ENCODE measurements at places on chromosomes 7 and 10.

DNA sequence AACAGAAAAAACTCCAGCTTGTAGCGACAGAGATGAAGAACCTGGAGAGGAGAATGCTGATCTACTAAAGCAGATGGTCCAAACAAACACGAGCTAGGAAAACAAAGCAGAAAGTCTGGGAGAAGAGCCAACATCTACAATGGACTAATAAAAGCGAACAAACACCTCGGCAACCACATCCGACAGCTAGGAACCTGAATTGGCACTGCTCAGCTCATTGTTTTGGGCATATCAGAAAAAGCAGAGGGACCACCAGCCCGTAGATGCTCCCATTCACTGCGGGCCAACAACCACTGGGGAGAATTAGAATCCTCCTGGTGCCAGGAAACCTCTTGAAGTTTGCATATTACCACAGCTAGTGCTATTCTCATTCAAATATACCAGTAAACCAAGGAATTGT lies 204.7 kb downstream of the NXPH1 start:
- DNase-seq: no peak

- DNase-seq: no peak
Measured at GRCh38 chr7:48182718-48183369, 11.6 kb downstream of the ABCA13 start.

DNA sequence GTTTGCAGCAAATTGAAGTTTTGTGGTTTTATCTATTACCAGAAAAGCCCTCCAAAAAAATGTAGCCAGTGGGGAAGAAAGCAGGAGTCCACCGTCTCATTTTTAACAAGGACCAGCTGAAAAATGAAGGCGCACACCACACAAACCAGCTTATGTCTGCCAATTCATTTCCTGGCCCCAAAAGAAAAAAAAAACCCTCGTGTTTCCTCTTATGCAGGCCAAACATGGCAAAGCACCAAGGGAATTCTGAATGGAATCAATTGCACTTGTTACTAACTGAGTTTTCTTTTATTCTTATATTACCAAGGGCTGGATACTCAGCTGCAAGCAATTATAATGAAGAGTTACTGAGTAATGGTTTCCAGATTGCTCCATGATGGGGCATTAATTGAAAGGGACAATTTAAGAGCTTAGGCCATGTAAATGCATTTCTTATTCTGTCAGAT lies 428.3 kb upstream of the NPVF start:
- DNase-seq: no peak

DNA sequence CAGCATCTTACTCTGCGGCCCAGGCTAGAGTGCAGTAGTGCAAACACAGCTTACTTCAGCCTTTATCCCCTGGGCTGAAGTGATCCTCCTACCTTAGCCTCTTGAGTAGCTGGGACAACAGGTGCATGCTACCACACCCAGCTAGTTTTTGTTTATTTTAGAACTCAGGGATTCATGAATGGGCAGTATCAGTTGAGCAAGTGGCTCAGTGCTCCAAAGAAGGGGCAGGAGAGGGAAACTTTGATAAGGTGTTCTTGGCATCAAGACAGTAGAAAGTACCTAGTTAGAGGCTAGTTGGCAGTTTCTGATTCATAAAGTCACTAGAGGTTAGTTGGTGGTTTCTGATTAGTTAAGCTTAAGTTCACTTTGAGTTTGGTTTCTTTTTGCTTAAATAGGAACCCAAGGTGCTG lies 18.4 kb downstream of the TRIM24 start:
- DNase-seq: peak; percentile 4

DNA sequence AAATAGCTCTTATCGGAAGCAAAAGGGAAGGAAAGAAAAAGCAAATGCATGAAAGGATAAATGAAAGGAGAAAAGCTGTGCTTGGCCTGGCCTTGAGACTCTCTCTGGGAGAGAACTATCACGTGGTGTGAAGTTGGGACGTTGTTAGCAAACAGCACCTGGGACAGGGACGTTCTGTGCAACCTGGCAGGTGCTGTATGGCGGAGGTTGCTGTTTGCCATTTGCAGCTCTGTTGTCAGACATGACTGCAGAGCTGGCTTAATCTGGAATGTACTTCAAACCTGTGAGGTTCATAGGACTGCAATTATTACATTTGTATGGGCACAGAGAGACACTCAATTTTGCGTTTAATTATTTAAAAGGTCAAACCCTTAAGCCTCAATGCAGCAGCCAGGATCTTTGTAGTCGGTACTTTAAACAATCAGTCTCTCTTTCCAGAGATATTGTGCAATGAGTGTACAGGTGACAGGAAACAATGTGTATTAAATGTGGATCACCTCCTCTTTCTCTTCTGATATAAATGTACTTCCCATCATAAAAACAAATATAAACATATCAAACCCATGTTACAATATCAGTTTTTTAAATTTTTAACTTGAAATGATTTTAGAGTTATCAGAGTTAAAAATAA lies 800.5 kb upstream of the KCND2 start:
- DNase-seq: no peak

GRCh38 chr7:73626814-73627213 lies 2.5 kb upstream of the MLXIPL start:
- no peak for DNase-seq

DNA sequence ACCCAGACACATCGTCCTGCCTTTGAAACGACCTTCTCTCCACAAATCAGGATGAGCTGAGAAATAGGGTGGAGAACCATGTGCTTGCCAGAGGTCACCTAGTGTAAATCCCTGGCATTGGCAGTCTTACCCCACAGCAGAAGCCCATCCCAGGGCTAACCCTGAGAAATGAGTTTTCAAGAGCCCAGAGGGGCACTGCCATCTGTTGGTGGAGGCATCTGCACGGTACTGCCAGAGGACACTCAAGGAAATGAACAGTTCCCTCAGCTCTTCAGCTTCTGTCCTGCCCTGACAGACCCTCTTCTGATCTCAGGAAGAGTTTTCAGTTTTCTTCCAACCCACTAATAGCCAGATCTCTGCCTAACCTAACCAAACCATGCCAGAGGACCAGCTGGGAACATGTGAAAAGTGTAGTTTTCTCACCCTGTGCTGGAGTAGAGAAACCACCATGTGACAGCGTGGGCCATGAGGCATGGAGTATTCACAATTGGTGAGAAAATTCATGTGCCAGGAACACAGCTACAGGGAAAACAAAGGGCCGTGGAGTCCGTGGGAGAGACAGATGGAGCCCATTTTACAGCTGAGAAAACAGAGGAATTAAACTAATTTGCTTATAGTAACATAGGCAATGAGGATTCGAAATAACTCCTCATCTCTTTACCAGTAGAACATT lies 37.7 kb upstream of the ITPRID1 start:
- no peak for DNase-seq

DNA sequence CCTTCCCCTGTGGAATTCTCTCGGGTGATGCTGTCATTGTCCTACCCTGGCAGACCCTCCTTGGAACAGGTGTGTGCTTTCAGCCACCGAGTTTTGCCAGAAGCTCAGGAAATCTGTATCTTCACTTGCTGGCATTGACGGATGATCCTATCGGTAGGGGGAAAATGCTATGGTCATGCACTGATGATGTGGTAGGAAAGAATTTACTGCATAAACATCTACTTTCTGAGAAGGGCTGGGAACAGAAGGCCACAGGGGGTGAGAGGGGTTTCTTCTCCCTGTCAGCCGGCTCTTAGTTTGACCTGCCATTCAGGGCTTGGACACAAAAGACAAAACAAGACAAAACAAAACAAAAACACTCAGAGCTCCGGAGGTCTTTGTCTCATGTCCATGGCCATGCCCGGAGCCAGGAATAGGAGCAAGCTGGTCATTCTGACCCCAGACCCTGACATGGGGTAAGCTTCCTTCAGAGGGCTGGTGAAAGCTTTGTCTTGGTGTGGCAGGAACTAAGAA lies 43.6 kb upstream of the CARD11 start:
- no peak for DNase-seq

GRCh38 chr10:8331387-8331786 lies 276.9 kb downstream of the GATA3 start:
- DNase-seq: no peak

- no peak for DNase-seq
Measured at GRCh38 chr7:82542665-82543064, 99.1 kb upstream of the CACNA2D1 start.

- DNase-seq: no peak
Measured at GRCh38 chr7:108203537-108203936, 73.4 kb upstream of the LAMB4 start.

DNA sequence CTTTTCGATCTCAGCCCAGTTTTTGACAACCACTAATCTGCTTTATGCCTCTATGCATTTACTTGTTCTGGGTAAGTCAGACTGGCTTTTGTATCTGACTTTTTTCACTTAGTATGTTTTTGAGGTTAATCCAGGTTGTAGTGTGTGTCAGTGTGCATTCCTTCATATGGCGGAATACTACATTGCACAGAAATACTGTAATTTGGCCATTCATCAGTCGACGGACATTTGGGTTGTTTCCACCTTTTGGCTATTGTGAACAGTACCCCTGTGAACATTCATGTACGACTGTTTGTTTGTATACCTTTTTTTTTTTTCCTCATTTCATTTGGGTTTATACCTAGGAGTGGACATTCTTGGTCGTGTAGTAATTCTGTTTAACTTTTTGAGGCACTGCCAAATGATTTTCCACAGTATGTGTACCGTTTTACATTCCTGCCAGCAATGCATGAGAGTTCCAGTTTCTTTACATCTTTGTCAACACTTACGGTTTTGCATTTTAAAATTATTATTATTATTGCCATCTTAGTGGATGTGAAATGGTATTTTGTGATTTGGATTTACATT lies 57.4 kb downstream of the MKLN1 start:
- no peak for DNase-seq

- no peak for DNase-seq
Measured at GRCh38 chr7:30660331-30661255, 21.7 kb downstream of the CRHR2 start.

- DNase-seq: no peak
Measured at GRCh38 chr7:4725850-4726450, 43.9 kb downstream of the FOXK1 start.

- no peak for DNase-seq
Measured at GRCh38 chr7:138900035-138900828, 81.0 kb downstream of the KIAA1549 start.

DNA sequence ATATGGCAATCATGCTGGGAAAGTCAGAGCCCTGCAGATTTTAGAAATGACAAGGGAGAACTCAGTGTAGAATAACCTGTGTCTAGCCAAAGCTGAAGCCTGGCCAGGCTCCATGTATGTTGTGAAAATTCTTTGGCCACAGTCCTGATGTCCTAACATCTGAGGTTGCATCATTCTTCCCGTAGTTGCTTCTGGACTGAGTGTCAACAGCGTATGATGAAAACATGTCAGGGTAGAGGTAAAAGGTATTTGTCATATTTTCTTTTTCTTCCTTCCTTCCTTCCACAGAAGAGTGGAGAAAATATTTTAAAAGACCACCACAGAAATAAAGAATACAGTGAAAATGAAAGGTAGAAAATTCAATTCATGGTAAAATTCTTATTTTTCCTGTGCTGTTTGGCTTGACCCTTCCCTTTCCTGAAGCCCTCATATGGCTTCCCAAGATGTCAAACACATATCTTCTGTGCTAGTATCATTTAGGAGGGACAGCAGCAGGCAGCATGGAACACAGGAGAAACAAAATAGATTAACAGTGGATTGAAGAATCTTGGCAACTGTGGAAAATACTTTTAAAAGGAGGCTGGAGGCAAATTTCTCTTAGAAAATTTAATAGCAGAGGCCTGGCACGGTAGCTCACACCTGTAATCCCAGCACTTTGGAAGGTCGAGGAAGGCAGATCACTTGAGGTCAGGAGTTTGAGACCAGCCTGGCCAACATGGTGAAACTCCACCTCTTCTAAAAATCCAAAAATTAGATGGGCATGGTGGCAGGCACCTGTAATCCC lies 18.9 kb upstream of the NRBF2 start:
- DNase-seq: no peak

- no peak for DNase-seq
Measured at GRCh38 chr10:6035931-6036575, 26.1 kb downstream of the IL2RA start.

- DNase-seq: no peak
Measured at GRCh38 chr10:45592432-45592831, 80.1 kb downstream of the ZFAND4 start.

DNA sequence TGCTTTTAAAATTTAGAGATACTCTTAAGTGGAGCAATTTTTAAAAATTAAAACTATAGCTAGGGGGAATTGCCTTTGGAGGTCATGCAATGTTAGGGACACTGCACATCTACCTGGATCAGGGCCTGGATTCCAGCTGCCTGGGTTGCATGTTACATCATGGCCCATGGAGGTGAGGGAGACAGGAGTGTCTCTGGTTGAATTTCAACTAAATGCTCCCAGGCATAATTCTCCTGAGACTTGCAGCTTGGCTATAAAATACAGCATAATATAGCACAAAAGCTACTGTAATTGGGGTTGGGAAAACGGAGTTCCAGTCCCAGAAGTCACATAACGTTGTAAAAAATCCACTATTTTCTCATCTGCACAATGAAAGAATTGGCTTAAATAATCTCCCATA lies 782.5 kb downstream of the LRMDA start:
- DNase-seq: no peak

GRCh38 chr10:58513188-58514110 lies 777 bp downstream of the BICC1 start:
- DNase-seq: no peak

GRCh38 chr7:17937506-17938120 lies 2.7 kb downstream of the SNX13 start:
- DNase-seq: no peak

Data from GM19239 (cell line).